ENCODE measurements at places on chromosomes 5 and 9. TPM values are rescaled to one million over a fixed set of nuclear protein-coding genes. Genes with fewer than 3 reads are reported as not detected.

- no peaks in the 10 kb centered on the region for H3K36me3 ChIP-seq
- no peak overlapping the region for H3K27ac ChIP-seq
- H3K4me1 ChIP-seq = no peaks in the 10 kb centered on the region
- no peak for DNase-seq
- H3K27me3 ChIP-seq = no peaks in the 10 kb centered on the region
Observed at GRCh38 chr5:55691265-55692105, 20.6 kb downstream of the SLC38A9 start.

- H3K36me3 ChIP-seq = no peaks in the 10 kb centered on the region
- no peak for DNase-seq
- no peak overlapping the region for H3K4me3 ChIP-seq
Observed at GRCh38 chr9:136229096-136230065, 16.2 kb downstream of the QSOX2 start.

GRCh38 chr5:38249301-38249700 lies 9.1 kb upstream of the EGFLAM start:
- H3K36me3 ChIP-seq = no peaks in the 10 kb centered on the region
- no peaks in the 10 kb centered on the region for H3K4me1 ChIP-seq
- no peaks in the 10 kb centered on the region for H3K27me3 ChIP-seq
- H3K27ac ChIP-seq = no peak overlapping the region

- no peak overlapping the region for H3K4me3 ChIP-seq
- H3K36me3 ChIP-seq = no peaks in the 10 kb centered on the region
- DNase-seq = no peak
- no peak overlapping the region for H3K27ac ChIP-seq
Observed at GRCh38 chr5:180012316-180012715, 59.2 kb downstream of the RNF130 start.

DNA sequence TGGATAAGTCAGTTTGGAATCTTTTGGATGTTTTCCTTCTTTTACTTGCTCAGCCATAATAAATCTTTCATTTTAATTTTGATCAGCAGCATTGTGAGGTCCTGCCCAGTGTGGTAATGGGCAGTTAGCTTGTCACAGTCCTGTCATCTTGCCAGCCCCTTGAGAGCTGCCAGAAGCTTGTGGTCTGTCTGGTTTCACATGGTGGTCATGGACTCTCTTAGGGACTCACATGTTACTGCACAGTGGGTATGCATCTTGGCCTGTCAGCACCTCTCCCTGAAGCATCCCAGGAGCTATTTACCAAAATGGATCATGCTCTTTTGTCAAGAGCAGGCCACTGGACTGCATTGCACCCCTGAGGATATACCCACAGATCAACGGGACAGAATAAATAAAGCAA lies 60.3 kb downstream of the DAPK1 start:
- H3K36me3 ChIP-seq = no peaks in the 10 kb centered on the region
- H3K4me1 ChIP-seq = no peaks in the 10 kb centered on the region
- DNase-seq = no peak
- no peak overlapping the region for H3K4me3 ChIP-seq
- no peaks in the 10 kb centered on the region for H3K27me3 ChIP-seq

GRCh38 chr5:139681112-139681458 lies 32.9 kb downstream of the CXXC5 start:
- H3K27ac ChIP-seq = no peak overlapping the region
- peaks cover 2% of the 10 kb centered on the region for H3K36me3 ChIP-seq
- no peaks in the 10 kb centered on the region for H3K27me3 ChIP-seq
- no peak overlapping the region for H3K4me3 ChIP-seq

- H3K4me1 ChIP-seq = no peaks in the 10 kb centered on the region
- H3K36me3 ChIP-seq = no peaks in the 10 kb centered on the region
- no peak overlapping the region for H3K4me3 ChIP-seq
- no peak overlapping the region for H3K27ac ChIP-seq
- DNase-seq = no peak
Observed at GRCh38 chr9:34382879-34383278, 6.2 kb upstream of the MYORG start.

DNA sequence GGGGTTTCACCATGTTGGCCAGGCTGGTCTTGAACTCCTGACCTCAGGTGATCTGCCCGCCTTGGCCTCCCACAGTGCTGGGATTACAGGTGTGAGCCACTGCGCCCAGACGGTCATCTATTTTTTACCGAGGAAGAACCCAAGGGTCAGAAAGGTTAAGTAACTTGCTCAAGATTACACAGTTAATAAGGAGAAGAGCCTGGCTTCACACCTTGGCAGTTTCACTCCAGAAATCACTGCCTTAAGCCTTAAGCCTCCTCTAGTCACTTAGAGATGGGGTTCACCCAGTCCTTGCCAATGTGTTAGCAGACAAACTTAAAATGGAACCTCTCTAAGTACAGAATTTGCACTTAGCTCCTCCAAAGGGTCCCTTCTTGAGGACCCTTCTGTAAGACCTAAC lies 116.3 kb downstream of the PTTG1 start:
- H3K27ac ChIP-seq = no peak overlapping the region
- H3K36me3 ChIP-seq = no peaks in the 10 kb centered on the region
- no peak for DNase-seq

DNA sequence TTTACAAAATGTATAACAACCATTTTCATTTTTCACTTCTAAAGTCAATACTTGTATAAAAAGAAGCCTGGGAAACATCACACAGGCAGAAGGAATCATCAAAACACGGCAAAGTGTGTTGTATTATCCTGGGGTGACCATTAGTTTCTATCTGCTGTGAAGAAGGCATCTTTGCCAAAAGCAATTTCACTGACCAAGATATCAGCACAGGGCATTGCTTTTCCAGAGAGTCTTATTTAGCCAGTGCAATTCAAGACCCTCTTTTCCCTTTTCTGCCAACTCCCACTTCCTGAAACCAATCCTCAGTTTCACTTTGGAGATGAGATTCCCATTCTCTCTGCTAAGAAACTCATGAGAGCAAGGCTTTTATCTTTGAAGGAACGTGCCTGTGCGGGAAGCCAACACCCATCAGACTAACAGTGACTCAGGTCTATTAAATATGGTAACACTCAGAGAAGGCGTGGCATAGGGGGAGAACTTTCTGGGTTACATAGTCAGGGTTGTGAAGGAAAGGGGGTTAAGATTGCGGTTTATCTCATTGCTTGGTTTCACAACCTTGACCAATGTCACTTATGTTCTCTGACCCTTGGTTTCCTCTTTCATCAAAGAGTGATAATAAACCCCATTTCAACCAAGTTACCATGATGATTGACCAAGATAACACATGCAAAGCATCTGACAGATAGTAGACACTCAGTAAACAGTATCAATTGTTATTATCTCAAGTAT lies 666.9 kb upstream of the KLF4 start:
- H3K4me3 ChIP-seq = no peak overlapping the region
- no peaks in the 10 kb centered on the region for H3K36me3 ChIP-seq
- H3K4me1 ChIP-seq = no peaks in the 10 kb centered on the region
- no peaks in the 10 kb centered on the region for H3K27me3 ChIP-seq

The PTTG1 gene
- total RNA-seq = 3.0 TPM

The CTXN3 gene
- total RNA-seq = not detected

The HTR4 gene
- total RNA-seq = not detected

The BARHL1 gene
- not detected for total RNA-seq

The DIRAS2 gene
- total RNA-seq = not detected

The OGN gene
- total RNA-seq = 175 TPM
